ENCODE measurements at places on chromosomes 7 and 10.

DNA sequence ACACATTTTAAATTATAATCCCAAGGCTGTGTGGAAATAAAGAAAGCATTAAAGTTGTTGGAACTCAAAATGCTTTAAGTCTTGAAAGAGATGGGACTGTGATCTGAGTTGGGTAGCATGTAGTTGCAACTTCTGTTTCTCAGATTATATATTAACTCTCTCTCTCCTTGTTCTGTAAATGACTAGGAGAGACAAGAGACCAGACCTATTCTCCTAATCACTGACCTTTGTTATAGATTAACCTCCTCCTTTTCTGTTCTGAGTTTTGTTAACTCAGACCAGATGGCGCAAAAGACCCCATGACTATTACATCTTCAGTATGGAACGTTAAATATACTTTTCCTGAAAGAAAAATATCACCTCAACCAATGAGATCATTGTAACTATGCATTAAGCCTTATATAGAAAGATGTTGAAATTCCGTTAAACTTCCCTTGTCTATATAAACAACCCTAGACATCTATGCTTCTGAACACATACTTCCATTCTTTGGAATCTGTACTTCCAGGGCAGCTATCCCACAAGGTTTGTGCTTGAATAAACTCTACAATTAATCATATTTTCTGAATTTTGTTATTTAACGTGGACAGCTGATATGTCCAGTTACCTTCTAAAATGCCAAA is 143.5 kb upstream of the TRIM24 start:
- DNase-seq, result no peak

DNA sequence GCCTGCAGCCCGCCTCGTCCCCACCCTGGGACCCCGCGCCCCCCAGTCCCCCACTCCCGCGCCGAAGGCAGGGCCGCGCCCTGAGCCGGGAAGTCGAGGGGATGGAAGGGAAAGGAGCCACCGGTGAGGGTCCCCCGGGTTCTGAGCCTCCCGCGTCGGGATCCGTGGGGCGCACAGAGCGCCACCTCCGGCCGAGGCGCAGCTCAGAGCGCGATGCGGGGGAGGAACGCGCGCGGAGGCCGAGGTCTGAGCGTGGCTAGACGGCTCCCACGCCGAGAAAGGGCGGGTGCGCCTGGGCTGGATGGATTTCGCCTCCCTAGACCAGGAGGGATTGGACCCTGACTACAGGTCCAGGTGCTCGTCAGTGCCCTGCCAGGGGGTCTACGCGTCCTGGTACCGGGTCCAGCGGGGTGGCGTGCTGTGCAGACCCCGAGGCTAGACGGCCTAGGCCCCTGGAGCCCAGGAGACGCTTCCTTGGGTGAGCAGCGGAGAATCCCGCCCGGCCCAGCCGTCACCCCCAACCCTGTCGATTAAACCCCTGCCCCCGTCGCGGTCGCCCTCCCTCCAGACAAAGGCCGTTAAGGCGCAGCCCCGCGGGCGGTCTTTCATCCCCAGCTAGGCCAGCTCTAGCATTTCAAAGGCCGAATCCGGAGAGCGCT is 986 bp upstream of the PDGFA start:
- no peak for DNase-seq

DNA sequence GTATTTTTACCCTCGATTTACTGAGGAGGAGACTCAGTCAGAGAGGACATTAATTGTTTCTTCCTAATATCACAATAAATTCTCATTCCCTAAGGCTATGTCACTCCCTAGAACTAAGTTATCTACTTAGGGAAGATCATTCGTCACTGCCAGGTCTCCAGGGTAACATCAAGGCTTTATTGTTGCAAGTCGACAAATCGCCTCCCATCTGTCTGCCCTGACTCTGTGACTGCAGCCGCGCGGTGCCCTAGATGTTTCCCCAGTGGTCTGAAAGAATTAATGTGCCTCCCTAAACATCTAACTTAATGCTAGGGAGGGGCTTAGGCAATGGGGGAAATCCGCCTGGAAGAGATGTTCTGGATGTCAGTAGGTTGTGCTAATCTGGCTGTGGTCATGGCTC is 558.8 kb upstream of the C7orf33 start:
- DNase-seq, result no peak

GRCh38 chr10:44024356-44025116 is 360.4 kb downstream of the CXCL12 start:
- DNase-seq, result no peak

DNA sequence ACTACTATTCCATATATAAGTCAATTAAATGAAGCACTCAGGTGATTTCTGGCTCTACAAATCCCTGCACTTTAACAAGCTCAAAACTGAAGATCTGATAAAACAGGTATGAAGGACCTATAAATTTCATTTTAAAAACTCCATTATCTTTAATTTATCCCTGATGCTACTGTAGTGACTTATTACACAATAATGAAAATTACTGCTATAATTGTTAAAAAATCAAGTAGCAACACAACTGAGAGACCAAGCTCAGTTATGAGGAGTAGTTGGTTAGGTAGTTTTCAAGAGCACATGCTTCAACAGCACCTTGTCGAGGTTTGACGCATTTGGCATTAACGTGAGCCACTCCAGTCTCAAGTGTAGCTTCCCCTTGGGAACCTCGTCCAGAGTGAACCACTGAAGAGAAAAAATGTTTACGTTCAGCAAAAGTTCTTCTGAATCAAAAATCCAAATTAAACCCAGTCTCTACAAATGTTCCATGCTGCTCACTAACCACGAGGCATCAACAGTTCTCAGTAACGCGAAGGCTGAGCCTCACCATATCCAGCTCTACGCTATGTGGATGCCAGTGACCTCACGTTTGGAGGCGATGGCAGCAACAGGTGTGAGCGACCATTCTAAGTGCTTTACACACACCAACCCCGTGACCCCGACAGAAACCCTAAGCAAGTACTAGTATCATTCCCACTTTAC is 55.3 kb upstream of the NCAPG2 start:
- no peak for DNase-seq

DNA sequence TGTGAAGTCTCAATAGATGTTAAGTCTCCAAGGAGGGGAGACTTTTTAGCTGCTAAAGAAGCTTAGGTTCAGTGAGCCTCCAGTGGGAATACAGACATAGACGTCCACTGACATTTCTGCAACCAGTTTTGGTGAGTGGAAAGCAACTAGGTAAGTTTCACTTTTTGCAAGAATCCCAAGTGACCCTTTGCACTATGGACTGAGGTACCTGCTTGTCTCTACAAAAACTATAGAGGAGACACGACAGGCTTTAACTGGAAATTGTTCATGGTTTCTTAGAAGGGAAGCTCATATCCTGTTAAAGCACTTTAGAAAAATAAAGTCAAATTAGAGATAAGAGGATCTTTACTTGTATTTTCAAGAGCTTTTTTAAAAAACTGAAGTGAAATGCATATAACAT is 38.6 kb downstream of the GBF1 start:
- no peak for DNase-seq

All from GM12891 (cell line).